Fibroblast of lung (primary cell): ENCODE measurements at places on chromosomes 2 and 18. TPM values are rescaled to one million over a fixed set of nuclear protein-coding genes. Genes with fewer than 3 reads are reported as not detected.

Gene SLC4A3
- total RNA-seq, result 1.3 and 1.5 TPM in 2 replicates

Gene CCDC85A
- not detected in 2 replicates for total RNA-seq

Gene TGFA
- not detected in 2 replicates for total RNA-seq

Gene MFSD6
- total RNA-seq, result 15.2 and 31.4 TPM in 2 replicates

Gene C2orf80
- total RNA-seq, result not detected in 2 replicates

Gene CPO
- total RNA-seq, result under 0.01 TPM in 1 of 2 replicates, not detected in the other

Gene KCNE4
- 11.0 and 25.3 TPM in 2 replicates for total RNA-seq

Gene SPP2
- not detected in 2 replicates for total RNA-seq

Gene AGXT
- total RNA-seq, result not detected in 2 replicates

Gene IHH
- total RNA-seq, result not detected in 2 replicates

Gene IL37
- not detected in 2 replicates for total RNA-seq

Gene ERMN
- 0.17 TPM in 1 of 2 replicates, not detected in the other for total RNA-seq

Gene ATP6V1B1
- 0.77 and 2.1 TPM in 2 replicates for total RNA-seq

Gene DTNB
- 4.1 and 5.4 TPM in 2 replicates for total RNA-seq

Gene PCARE
- under 0.01 TPM in 1 of 2 replicates, not detected in the other for total RNA-seq

Gene COX5B
- 381 and 460 TPM in 2 replicates for total RNA-seq

Gene LPIN1
- 149 and 205 TPM in 2 replicates for total RNA-seq

Gene ADAM23
- 2.3 and 3.1 TPM in 2 replicates for total RNA-seq

Gene ABCG8
- not detected in 2 replicates for total RNA-seq

Gene STAT4
- 0.51 and 0.66 TPM in 2 replicates for total RNA-seq

Gene SLC8A1
- 74.0 and 109 TPM in 2 replicates for total RNA-seq

Gene MAL
- under 0.01 TPM in 1 of 2 replicates, not detected in the other for total RNA-seq

Gene SLC23A3
- 1.8 and 2.5 TPM in 2 replicates for total RNA-seq

Gene CRYBA2
- not detected in 2 replicates for total RNA-seq

Gene SAG
- not detected in 2 replicates for total RNA-seq

Gene FN1
- 3,444 and 5,906 TPM in 2 replicates for total RNA-seq

Gene PRKD3
- 51.4 and 67.7 TPM in 2 replicates for total RNA-seq

Gene FAP
- 81.9 and 96.1 TPM in 2 replicates for total RNA-seq

Gene HADHA
- 144 and 162 TPM in 2 replicates for total RNA-seq

Gene ANKRD30BL
- not detected in 2 replicates for total RNA-seq

Gene TUBB8B
- total RNA-seq, result not detected in 2 replicates

Gene ARHGAP15
- total RNA-seq, result under 0.01 TPM in 1 of 2 replicates, not detected in the other

Gene LCT
- total RNA-seq, result under 0.01 TPM in 2 replicates

Gene ASNSD1
- total RNA-seq, result 63.9 and 72.7 TPM in 2 replicates

Gene POLR1A
- 9.2 and 9.4 TPM in 2 replicates for total RNA-seq

Gene ZNF236
- 8.0 and 8.4 TPM in 2 replicates for total RNA-seq

Gene SP9
- total RNA-seq, result not detected in 2 replicates

Gene PSMA8
- not detected in 2 replicates for total RNA-seq

Gene TMEM127
- 15.2 and 20.8 TPM in 2 replicates for total RNA-seq

Gene CNRIP1
- 34.7 and 39.8 TPM in 2 replicates for total RNA-seq

Gene BABAM2
- 14.4 and 25.6 TPM in 2 replicates for total RNA-seq

Gene IL1A
- total RNA-seq, result 0.17 and 0.26 TPM in 2 replicates
